Activated gamma-delta T cell (primary cell): ENCODE measurements at places on chromosomes 7 and 10.
A peak's percentile ranks its signal among the peaks of the same experiment; 100 is the strongest.

DNA sequence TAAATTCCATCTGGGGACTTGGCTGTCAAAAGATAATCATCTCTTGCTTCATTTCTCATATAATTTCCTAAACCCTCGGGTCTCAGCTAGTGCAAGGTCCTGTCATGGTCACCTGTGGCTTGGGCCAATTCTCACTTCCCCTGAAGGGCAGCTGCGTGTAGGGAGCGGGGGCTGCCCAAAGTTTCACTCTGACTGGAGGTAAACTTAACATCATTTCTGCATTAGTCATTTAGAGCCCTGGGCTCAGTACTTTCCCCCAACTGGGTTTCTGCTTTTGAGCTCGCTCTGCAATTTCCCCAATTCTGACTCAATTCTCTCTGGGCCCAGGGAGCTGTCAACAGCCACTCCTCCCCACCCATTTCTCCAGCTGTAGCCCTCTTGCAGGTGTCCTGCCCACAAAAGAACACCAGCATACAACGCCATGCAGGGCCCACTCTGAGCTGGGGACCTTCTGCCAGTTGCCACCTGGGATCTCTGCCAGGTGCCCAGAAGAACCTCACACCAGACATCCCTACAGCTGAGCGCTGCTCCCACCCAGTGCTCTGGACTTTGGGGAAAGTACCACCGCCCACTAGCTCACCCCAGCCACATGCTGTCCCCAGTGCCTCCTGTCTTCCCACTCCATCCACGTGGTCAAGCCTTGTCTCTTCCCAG lies 37.9 kb downstream of the VOPP1 start:
- no peak for DNase-seq

DNA sequence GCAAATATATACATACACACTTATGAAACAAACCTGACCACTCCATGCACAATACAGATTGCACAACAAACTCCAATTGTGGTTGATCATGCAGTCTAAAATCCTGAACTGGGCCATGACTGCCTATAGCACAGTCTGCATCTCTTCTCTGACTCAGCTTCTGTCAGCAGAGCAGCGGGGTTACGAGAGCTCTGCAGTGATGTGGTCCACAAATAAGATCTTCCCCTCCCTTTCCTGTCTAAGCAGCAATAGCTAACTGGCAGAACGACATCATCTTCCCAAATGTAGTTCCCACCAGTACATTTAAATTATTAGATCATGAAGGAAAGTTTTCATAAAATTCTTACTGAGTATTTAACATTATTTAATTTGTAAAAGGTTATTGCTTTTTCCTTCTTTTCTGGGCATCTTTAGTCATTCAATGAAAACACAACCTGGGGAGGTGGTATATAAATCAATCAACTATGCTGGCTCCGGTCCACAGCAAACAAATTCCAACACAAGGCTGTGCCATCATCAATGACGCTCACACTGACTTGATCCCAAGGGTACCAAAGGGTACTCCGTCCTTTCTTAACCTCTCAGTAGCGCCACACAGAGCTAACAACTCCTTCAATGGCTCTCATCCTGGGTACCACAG lies 17.1 kb downstream of the ARHGAP21 start:
- DNase-seq, result no peak

DNA sequence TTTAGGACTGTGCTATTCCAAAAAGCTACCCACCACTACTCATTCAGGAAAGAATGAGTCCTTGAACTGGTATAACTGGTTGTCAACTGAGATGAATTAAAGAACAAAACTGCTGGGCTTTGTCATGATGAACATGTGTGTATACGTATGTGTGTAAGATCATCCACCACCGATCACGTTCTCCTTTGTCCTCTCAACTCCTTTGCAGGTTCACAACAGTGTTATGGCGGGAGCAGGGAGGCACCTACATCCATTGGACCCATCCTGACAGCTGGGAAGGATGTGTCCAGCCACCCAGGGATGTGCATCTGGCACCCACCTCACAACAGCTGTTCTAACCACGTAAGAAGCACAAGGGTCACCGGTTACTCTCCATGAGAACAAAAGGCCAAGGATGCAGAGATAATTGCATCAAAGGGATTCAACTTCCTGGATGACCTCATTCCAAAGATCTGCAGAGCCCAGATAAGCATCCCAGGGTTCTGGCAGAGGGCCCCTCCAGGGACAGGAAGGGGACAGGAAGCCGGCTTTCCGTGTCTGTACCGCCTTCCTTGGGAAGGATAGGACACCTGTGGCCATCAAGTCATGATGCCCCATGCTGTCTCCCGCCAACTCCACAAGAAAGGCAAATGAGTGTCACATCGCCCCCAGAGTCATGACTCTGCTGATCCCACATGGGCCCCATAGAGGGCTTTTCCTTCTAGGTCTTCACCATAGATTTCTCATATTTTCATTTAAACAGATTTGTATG lies 66.1 kb downstream of the STEAP1B start:
- DNase-seq, result no peak

DNA sequence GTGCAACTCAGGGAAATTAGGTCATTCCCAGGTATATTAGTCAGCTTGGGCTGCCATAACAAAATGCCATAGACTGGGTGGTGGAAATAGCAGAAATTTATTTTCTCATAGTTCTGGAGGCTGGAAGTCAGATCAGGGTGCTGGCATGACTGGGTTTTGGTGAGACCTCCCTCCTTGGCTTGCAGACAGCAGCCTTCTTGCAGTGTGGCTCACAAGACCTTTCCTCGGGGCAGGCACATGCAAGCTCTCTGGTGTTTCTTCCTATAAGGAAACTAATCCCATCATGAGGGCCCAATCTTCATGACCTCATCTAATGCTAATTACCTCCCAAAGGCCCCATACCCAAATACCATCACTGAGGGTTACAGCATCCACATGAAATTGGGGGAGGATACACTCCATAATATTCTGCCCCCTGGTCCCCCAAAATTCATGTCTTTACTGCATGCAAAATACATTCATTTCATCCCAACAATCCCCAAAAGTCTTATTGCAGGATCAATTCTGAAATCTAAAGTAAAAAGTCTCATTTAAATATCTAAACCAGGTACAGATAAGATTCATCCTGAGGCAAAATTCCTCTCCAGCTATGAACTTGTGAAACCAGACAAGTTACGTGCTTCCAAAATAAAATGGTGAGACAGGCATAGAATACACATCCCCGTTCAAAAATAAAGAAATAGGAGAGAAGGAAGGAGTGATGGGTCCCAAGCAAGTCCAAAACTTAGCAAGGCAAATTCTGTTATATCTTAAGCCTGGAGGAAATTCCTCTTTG lies 17.4 kb upstream of the CBLL1 start:
- no peak for DNase-seq

GRCh38 chr10:6409971-6410643 lies 170.0 kb downstream of the PRKCQ start:
- no peak for DNase-seq

GRCh38 chr7:141460781-141461715 lies 90.2 kb upstream of the AGK start:
- DNase-seq, result no peak

DNA sequence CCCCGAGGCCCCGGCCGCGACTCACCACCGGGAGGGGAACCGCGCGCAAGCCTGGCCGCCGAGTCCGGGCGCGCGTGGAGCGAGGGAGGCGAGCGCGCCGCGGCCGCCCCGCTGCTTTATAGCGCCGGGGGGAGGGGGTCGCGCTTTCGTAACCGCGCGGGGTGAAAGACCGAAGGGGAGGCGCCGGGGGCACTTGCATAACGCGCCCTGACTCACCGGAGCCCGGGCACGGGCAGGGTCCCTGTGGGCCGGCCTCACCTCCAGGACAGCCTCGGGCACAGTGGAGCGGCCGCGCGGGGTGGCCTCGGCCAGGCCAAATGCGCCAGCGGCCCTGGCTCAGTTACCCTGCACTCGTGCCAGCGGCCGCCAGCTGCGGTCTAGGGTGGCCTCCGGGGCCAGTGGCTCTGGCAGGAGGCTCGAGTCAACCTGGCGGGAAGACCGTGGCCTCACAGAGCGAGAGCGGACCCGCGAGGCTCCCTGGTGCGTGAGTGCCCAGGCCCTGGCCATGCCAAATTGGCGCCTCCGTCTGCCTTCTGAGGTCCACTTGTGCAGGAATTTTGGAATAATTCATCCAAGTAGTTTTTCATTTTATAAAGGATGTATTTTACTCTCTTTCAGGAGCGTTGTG lies at the start of gene RBP4:
RBP4 (minus strand) TSS at position 90 of the 628 bp plus-strand sequence. CDS start 207 bp downstream, outside the sequence.
- DNase-seq, result no peak

- no peak for DNase-seq
These were observed 103.0 kb upstream of the KLF6 start for GRCh38 chr10:3887885-3888476.

DNA sequence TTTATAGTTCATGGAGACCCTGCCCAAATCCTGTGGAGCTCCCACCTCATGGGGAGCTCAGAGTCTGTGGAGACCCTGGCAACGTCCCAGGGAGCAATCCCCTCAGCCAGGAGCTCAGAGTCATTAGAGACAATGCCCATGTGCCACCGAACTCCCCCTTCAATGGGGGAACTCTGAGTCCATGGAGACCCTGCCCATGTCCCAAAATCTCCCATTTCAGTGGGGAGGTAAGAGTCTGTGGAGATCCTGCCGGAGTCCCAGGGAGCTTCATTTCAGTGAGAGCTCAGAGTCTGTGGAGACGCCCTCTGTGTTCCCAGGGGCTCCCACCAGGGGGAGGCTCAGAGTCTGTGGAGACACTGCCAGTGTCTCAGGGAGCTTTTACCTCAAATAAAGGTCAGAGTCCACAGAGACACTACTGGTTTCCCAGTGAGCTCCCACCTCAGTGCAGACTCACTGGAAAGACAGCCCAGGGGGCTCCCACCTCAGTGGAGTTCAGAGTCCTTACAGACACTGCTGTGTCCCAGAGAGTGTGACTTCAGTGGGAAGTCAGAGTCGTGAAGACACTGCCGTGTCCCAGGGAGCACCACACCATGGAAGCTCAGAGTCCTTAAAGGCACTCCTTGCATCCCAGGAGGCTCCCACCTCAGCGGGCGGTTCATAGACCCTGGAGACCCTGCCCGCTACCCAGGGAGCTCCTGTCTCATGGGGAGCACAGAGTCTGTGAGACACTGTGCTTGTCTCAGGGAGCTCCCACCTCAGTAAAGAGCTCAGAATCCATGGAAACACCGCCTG lies 5.0 kb downstream of the MYO1G start:
- no peak for DNase-seq

DNA sequence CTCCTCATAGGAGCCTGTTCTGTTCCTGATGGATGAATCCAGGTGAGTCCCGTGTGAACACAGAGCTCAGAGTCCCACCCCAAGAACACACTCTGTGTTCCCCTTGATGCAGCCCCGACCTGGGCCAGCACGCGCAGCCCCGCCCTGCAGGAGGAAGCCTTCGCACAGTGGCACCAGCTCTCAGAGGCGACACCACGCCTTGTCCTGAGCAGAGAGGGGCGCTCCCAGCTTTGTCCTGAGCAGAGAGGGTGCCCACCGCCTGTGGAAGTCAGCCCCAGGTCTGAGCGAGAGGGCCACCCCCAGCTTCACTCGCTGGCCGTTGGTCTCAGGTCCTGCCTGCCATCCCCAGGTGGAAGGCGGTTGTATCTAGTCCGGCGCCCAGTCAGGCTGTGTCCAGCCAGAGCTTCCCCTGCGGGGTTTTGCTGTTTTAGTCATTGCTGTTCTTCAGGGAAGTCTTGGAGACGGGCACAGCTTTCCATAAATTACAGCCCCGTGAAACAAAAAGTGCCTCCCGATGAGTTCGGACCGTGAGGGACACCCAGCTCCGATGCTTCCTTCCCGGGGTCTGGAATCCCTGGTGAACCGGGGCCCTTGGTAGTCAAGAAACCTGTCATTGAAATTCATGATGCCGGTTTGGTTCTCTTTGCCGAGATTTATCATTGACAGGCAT lies 43.6 kb downstream of the NKX6-2 start:
- DNase-seq, result no peak

DNA sequence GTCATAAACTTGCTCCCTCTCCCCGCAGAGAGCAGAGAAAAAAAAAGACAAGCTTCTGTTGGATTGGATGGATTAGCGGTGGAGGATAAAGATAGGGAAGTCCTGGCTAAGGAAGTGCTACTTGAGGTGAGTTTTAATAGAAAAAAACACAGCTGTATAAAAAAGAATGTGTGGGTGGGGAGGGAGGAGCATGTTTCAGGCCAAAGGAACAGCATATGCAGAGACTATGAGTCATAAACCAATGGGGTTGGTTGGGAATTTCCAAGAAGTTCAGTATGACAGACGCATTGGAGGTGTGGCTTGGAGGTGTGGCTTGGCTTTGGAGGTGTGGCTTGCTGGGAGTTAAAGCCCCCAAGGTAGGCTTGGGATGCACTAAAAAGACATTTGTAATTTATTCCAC lies 103.0 kb upstream of the LSM8 start:
- no peak for DNase-seq

GRCh38 chr10:68463365-68464093 lies 8.2 kb downstream of the DNA2 start:
- no peak for DNase-seq

DNA sequence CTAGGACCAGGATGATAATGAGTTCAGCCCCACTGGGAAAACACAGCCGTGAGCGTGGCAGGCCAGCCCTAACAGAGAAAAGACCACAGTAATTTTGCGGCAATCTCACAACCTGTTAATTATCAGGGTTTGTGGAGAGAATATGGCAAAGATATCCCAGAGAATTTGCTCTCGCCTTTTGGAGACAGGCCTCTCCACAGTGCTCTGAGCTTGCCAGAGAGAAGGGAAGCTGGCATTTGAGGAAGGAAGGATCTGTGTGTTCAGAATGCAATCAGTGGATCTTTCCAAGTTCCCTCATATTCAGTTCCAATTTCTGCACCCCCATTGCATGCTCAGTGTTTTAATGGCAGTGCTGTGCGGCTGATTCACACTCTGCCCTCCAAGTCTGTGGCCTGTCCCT lies 60.2 kb downstream of the PLPP4 start:
- DNase-seq, result no peak

DNA sequence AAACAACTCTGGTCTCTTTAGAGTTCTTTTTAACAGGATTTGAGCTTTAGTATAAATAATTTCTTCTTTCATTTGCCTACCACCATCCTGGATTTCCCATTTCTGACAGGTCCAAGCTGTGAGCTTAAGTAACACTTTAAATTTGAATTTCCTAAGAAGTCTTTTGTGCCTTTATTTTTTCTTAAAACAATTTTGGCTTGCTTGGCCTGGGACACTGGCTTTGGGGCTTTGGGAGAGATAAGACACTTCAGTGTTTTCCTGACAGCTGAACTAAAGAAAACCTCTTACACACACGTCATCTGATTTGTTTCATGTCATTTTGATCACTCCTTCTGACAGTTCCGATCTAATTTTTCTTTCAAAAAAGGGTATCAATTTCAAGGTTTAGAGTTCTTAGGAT lies 121.3 kb upstream of the BMPER start:
- DNase-seq, result no peak

- peak; percentile 30 for DNase-seq
These were observed 378 bp downstream of the PIK3AP1 start for GRCh38 chr10:96719850-96720421.

- DNase-seq, result no peak
These were observed 29.2 kb upstream of the CACUL1 start for GRCh38 chr10:118783776-118784545.

DNA sequence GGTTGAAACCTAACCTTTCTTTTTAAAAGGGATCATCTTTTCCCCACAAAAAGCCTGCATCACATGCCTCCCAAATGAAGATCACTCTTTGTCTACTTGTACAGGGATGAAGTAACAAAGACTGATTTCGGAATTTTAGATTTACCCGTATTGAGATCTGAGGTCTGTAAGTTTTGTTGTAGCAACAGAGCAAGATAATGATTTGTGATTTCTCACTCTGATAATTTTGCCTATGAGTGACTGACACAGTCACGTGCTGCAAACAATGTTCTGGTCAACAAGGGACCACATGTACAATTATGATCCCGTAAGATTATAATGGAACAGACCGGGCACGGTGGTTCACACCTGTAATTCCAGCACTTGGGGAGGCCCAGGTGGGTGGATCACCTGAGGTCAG lies 31.3 kb downstream of the ARL5B start:
- no peak for DNase-seq
